ENCODE measurements at places on chromosomes 16 and 17. TPM values are rescaled to one million over a fixed set of nuclear protein-coding genes. Genes with fewer than 3 reads are reported as not detected.

The KRTAP4-1 gene
- not detected for total RNA-seq

The ABCA8 gene
- 80.8 TPM for total RNA-seq

The RAB11FIP4 gene
- 0.74 TPM for total RNA-seq

The CCL17 gene
- total RNA-seq = not detected

The SMIM5 gene
- not detected for total RNA-seq

The CDRT4 gene
- total RNA-seq = 4.0 TPM

The AIPL1 gene
- not detected for total RNA-seq

The NAGS gene
- total RNA-seq = 1.5 TPM

The MYH2 gene
- 0.97 TPM for total RNA-seq

The CSH2 gene
- not detected for total RNA-seq

Measured in smooth muscle cell of the umbilical artery (primary cell).